ENCODE measurements at places on chromosomes 2 and 18.
A peak's percentile ranks its signal among the peaks of the same experiment; 100 is the strongest.

GRCh38 chr2:68292108-68292710 is 27.5 kb downstream of the CNRIP1 start:
- DNase-seq = no peak

DNA sequence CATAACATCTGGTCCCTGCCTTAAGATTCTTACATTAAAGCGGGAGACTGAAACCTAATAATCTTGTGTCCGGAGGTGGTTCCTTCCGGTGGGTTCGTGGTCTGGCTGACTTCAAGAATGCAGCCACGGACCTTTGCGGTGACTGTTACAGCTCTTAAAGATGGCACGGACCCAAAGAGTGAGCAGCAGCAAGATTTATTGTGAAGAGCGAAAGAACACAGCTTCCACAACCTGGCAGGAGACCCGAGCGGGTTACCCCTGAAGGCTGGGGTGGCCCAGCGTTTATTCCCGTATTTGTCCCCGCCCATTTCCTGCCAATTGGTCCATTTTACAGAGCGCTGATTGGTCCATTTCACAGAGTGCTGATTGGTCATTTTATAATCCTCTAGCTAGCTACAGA is 122.3 kb upstream of the SIX2 start:
- DNase-seq = no peak

- no peak for DNase-seq
Observed at GRCh38 chr2:10273215-10274175, 29.2 kb upstream of the HPCAL1 start.

- no peak for DNase-seq
Observed at GRCh38 chr2:121721926-121722325, 14.7 kb downstream of the NIFK start.

GRCh38 chr18:75209951-75210258 is 692 bp upstream of the TSHZ1 start:
- no peak for DNase-seq

GRCh38 chr18:55420665-55421307 is 167.2 kb downstream of the TCF4 start:
- no peak for DNase-seq

DNA sequence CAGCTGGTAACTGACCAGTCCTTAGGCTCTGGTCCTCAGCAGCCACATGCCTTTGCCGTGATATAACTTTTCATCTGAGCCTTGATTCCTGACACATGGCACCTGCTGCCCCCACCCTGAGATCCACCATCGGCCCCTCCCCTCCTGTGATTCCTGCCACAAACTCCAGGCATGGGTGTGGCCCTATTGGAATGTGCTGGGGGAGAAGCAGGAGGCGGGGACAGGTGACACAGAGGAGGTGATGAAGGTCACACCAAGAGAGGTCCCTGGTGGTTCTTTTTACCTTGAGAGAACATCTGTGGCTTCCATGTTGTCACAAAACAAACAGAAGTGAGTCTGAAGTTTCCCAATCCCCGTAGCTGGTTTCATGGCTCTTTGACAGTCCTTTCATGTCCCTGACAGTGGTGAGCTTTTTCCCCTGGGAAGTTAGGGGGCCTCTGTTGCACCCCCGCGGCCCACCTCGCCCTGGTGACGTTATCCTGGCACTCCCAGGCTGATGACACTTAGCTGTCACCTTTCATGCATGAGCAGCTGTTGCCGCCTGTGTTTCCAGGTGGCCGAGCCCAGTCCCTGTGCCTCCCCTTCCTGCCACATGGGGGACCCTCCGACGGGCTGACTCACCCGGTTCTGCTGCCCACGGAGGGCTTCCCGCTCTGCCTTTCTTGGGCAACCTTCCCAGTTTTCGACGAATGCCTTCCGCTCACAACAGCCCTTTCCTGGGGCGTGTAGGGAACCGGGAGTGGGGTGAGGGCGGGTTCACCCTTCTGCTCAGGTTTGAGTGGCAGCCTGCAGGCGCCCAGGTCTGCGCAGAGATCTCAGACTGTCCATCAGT is 66.3 kb upstream of the GLI2 start:
- DNase-seq = no peak

DNA sequence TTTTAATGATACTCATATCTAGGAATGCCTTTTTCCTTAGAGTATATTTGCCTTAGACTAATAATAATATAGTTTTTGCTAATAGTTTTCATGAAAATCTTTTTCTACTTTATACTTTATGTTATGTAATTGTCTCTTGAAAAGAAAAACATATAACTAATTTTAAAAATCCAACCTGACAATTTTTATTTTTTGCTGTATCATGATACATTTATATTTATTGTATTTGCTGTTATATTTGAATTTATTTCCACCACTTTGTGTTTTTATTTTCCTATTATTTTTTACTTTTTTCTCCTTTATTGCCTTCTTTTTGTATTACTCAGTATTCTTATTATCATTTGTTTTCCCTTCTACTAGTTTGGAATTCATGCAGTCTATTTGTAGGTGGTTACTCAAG is 85.4 kb downstream of the MBD5 start:
- no peak for DNase-seq

GRCh38 chr18:23378302-23378686 is 74.8 kb upstream of the RIOK3 start:
- no peak for DNase-seq

DNA sequence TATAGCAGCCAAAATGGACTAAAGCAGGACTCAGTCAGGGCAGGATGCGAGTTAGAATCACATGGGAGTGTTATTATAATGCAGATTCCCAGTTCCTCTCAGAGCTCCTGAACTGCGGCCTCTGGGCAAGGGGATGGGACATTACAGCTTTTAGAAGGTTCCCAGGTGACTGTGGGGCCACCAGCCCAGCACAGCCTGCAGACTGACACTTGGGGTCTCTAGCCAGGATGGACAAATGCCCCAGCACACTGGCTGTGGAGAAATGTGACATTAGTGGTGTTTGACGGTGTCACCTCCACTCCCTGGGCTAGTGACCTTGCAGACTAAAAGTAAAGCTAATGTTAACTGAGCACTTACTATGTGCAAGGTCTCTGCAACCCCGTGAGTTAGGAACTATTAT is 238.0 kb upstream of the HS6ST1 start:
- DNase-seq = no peak

DNA sequence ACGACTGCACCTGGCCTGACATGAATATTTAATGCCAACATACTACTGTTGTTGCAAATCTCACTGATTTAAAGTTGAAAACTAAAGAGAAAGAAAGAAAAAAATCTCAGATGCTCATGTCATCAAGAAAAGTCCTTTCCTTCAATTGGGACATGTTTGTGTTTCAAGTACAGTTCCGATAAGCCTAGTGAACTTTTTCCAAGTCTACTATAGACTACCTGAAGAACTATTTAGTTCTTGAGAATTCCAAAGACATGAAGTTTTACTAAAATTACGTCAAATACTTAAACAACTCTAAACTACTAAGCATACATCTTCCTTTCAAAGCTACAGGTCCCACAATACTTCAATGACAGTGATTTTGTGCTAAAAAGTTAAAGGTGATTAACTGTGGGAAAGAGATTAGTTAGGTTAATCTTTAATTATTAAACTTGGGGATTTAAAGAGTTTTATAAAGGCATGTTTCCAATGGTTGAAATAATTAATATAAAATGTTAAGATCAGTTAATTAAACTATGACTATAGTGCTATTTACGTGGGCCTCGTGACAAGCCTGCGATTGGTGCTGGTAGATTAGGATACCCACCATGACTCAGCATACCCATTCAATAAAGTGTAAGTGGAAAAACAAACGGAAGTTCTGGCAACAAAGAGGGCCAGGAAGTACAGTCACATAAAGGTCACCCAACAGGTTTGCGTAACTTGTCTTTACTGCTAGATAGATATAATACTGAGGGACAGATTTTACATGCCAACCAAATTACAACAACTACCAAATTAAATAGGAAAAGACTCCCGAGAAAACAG is 55.5 kb downstream of the SEPTIN10 start:
- DNase-seq = no peak

DNA sequence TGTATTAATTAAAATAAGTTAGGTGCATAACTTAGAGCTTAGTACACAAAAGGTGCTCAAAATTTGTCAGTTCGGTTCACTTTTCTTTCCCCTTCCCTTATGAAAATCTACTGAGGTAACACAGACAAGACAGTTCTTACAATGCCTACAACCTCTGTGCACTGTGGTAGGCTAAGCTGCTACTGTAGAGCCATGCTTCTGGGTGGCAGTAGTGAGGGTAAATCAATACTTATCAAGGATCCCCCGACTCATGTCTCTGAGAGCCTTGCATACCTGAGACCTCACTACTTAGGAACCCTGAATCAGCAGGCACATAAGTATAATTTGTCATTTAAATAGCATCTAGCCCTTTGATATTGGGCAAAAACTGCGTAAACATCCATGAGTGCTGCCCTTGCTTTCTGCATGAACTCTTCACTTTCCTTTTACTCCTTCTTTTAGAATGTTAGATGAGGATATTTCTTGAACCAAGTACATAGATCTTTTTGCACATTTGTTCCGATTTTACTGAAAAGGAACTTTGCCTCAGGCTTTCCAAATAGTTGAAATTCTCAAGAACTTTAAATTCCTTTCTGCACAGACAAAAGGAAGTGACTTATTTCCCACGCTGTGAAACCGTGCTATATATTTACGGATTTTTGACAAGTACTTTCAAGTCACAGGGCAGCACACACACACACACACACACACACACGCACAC is 234.4 kb downstream of the TRIB2 start:
- DNase-seq = no peak

- no peak for DNase-seq
Observed at GRCh38 chr18:22257022-22257543, 87.7 kb downstream of the GATA6 start.

- no peak for DNase-seq
Observed at GRCh38 chr2:72780477-72780876, 45.4 kb downstream of the EXOC6B start.

DNA sequence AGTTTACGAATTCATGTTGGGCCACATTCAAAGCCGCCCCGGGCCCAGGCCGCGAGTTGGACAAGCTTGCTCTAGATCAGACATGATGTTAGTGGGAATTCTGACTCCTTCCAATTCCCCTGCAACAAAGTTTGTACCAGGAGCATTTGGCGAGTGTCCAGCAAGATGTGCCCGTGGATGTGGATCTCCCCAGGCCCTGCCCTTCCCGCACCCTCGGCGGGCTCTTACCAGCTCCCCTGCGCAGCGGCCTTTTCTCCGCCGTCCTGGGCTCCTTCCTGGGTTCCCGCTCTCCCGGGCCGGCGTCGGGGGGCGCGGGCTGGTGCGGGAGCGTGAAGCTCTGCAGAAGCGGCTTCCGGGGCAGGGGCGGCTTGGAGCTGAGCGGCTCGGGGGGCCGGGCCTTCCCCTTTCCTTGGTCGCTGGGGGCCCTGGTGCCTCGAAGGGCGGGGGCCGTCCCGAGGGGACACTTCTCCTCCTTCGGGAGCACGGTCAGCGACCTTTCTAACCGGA is 90.8 kb upstream of the MGAT4A start:
- DNase-seq = peak; percentile 7

- DNase-seq = no peak
Observed at GRCh38 chr2:7452110-7452876, 535.1 kb downstream of the RNF144A start.

DNA sequence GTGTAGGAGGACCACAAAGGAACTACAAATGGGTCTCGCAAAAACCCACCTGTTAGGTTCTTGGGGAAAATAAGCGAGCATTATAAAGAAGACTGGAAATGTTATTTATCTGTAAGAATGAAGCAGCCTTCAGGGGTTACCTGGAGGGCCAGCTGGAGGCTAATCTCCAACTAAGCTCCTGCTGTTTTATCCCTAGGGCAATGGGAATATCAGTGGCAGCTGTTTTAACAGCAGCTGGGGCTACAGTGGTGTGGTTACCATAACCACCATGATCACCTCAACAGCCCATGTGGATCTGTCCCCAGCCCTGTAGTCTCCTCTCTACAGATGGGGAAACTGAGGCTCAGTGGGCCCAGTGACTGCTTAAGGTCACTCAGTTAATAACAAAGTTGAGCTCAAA is 108.1 kb downstream of the FTCDNL1 start:
- no peak for DNase-seq

DNA sequence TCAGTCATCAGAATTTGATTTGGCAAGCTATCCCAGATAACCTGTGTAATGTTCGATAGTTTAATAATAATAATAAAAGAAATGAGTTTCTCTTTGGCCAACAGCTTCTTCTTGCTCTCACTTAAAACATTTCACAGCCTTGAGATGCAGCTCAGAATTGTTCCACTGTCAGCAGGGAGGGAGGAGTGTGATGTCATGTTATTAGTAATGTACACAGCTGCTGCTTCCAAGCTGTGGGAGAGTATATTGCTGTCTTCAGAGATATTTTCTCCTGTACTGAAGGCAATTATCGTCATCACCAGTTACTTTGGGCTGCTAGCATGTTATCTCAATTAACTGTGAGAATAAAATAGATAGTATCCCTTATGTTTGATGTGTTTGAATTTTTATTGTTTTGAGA is 146.9 kb upstream of the MAP3K20 start:
- DNase-seq = no peak

- no peak for DNase-seq
Observed at GRCh38 chr2:73260338-73260984, 23.8 kb downstream of the FBXO41 start.

- no peak for DNase-seq
Observed at GRCh38 chr2:200397785-200398184, 91.3 kb downstream of the SPATS2L start.

DNA sequence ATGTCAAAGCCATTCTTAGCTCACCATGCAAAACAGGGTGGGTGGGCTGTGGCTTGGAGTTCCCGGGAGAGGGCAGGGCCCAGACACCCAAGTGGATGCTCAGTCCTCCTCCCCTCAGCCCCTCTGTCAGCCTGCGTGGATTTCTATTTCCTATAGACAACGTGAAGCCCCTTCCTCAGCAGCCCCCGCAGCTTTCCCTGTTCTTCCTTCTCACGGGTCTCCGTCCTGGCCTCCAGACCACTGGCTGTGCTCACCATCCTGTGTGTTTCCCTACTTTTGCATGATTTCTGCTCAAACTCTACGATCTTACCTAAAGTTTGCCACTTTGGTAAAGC is 155.0 kb upstream of the PXDN start:
- DNase-seq = no peak

DNA sequence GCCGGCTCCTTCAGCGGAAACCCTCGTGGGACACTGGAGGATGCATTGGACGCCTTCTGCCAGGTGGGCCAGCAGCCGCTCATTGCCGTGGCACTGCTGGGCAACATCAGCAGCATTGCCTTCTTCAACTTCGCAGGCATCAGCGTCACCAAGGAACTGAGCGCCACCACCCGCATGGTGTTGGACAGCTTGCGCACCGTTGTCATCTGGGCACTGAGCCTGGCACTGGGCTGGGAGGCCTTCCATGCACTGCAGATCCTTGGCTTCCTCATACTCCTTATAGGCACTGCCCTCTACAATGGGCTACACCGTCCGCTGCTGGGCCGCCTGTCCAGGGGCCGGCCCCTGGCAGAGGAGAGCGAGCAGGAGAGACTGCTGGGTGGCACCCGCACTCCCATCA is 7.8 kb upstream of the CENPA start:
- DNase-seq = no peak

- no peak for DNase-seq
Observed at GRCh38 chr2:139259422-139260051, 479.3 kb upstream of the NXPH2 start.

DNA sequence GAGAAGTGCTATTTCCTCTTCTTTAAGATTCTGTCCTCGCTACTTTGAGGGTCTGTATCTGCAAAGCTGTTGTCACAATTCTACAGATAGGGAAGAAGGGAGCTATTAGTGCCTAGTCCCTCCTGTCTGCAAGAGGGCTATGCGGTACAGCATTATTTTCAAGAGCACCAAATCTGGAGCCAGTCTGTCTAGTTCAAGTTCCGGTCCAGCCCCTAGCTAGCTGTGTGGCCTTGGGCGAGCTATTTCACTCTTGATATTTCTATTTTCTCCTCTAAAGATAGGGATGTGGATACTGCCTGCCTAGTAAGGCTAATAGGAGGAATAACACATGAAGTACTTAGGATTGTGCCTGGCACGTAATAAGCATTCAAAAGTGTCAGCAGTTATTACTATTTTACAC is 272.4 kb downstream of the KCNE4 start:
- no peak for DNase-seq
